WERI-Rb-1 (cell line): ENCODE measurements at places on chromosomes 11 and 22.

- DNase-seq, result no peak
Observed at GRCh38 chr11:59261150-59261549, 48.4 kb upstream of the MPEG1 start.

DNA sequence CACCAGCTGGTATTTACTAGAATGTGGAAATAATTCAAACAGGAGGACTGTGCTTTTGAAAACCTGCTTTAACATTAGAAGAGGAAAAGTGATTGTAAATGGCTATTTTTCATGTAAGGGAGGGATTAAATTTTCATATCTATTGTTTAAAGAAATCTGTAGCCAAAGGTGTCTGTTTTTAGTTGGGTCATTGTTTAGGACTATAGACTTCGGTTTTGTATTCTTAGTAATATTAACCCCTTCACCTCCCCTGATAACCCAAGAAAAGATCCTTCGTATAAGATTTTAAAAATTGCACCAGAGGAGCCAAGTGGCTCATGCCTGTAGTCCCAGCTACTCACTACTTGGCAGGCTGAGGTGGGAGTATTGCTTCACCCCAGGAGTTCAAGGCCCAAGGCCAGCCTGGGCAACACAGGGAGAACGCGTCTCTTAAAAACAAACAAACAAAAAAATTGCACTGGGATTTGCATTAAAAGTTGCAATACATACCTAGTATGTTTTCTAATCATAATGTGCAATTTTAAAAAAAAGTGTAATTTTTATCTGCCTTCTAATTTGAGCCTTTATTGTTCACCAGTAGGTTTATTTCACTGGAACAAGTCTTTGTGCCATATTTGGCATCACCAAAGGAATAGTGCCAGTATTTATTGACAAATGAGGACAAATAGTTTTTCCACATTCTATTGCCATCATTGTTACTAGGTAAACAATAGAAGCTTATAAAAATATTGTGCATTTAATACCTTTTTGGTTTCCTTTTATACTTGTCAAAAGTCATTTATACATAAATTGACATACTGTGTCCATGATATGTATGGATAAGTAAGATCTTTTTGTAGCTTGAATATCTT lies 34.3 kb downstream of the MTMR3 start:
- DNase-seq, result no peak

DNA sequence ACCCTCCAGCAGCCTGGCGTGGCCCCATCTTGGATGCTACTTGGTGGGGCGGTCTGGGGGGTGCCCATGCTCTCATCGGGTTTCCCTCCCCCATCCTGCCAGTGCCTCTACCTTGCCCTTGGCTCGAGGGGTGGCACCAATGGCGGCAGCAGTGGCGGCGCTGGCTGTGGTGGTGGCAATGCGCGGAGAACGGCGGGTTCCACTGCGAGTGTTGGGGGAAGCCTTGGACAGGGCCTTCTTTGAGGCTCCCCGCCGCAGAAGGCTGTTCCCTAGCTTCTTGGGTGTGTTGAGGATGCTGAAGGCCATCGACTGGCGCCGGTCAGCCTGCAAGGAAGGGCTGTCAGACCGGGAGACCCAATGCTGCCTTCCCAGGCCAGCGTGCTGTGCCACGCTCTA lies 5.1 kb downstream of the IL18BP start:
- no peak for DNase-seq

- DNase-seq, result no peak
Observed at GRCh38 chr11:63564056-63564774, 1.0 kb upstream of the PLAAT2 start.

- no peak for DNase-seq
Observed at GRCh38 chr11:64856382-64857227, 12.2 kb upstream of the CDC42BPG start.

- no peak for DNase-seq
Observed at GRCh38 chr11:76610871-76611475, 59.6 kb downstream of the LRRC32 start.

DNA sequence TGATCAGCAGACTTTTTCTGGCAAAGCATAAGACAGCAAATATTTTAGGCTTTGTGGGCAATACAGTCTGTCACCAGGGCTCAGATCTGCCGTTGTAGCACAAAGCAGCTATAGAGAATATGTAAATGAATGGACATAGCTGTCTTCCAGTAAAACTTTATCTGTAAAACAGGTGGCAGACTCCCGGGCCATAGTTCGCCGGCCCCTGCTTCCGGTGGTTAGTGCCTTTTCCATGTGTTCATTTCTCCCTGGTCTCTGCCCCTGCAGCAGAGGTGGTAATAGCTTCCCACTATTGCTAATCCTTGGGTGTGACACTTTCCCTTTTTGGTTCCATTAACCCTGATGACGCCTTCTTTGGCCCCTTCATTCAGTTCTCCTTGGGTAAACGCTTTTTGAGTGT lies 93.7 kb upstream of the LDLRAD3 start:
- DNase-seq, result no peak

GRCh38 chr11:109043315-109043714 lies 378.4 kb downstream of the DDX10 start:
- no peak for DNase-seq

DNA sequence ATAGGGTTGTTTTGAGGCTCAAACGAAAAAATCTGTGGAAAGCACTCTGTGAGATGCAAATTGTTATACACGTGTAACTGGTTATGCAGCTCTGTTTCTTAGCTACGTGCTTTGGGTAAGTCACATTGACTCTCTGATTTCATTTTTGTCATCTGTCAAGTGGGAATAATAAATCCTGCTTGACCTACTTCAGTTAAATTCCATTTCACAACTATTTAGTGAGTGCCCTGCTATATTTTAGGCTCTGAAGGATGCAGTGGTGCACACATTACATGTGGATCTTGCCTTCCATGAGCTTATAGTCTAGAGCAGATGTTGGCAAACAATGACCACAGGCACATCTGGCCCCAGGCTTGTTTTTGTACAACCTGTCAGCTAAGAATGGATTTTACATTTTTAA lies 133.6 kb upstream of the PLET1 start:
- DNase-seq, result no peak

GRCh38 chr11:130171534-130171933 lies 12.0 kb downstream of the ST14 start:
- no peak for DNase-seq

- DNase-seq, result no peak
Observed at GRCh38 chr22:35102663-35103062, 36.7 kb downstream of the ISX start.

DNA sequence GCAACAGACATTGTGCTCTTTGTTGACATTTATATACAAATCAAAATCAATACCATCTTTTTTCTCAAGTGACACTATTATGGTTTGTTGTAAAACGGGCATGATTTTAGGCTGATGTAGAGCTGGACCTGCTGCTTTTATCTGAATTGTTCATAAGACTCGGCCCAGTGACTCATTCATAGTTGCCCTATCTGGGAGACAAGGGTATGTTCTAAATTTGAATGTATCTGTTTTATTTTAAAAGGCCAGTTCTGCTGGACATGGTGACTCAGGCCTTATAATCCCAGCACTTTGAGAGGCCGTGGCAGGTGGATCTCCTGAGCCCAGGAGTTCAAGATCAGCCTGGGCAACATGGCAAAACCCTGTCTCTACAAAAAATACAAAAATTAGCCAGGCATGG lies 39.3 kb downstream of the CEP295 start:
- DNase-seq, result no peak

DNA sequence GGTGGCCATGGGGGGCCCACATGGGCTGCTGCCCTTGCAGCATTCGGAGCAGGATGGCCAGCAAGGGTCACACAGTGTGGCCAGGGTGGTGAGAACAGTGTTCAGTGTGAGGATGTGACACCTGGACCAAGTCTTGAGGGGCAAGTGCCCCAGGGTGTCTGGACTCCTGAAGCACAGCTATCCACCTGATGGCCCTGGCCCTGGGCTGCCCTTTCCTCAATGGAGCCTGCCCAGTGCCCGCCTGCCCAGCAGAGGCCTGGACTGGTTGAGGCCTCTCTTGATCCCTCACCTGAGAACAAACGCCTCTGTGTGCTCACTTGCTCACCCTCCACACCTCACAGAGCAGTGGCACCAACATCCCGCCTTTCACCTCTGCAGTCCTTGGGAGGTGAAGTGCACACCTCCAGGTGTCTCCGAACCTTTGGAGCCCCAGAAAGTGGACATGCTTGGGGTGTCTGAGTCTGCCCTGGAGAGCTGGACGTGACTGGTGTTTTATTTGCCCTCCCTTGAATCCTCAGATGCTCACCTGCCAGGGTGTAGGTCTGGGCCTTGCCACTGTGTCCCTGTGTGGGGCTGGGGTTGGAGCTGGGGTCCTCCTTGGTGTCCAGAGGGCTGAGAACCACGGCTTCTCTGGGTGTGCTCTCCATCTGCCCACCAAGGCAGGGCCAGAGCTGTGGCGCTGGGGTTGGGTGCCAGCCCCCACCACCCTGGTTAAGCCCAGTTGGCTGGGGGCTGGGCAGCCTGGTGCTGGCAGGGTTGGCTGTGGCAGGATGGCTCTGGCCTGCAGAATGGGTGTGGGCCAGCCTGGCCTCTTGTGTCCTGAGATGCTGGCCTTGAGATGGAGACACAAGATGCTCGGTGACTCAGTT lies 3.8 kb upstream of the MUC2 start:
- DNase-seq, result no peak

GRCh38 chr11:60946601-60947264 lies 5.2 kb downstream of the SLC15A3 start:
- DNase-seq, result no peak

- DNase-seq, result no peak
Observed at GRCh38 chr11:64998141-64998540, 1.4 kb upstream of the BATF2 start.

DNA sequence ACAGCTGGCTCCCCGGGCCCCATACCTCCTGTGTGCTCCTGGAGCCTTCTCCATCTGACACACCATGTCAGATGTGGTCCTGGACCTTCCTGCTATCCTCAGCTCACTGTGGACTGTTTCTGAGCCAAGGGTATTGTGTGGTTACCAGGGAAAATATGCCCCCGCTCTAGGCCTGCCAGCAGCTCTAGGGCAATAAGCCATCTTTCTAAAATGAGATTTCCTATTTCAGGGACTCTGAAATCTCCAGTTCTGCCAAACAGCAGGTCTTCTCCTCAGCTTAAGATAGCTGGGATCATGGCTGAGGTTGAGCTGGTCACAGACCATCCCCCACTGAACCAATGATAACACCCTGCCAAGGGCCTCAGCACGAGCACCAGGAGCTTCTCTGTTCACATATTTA lies 227.6 kb downstream of the ST3GAL4 start:
- no peak for DNase-seq

GRCh38 chr11:9936754-9937153 lies 272.9 kb downstream of the SWAP70 start:
- DNase-seq, result no peak

DNA sequence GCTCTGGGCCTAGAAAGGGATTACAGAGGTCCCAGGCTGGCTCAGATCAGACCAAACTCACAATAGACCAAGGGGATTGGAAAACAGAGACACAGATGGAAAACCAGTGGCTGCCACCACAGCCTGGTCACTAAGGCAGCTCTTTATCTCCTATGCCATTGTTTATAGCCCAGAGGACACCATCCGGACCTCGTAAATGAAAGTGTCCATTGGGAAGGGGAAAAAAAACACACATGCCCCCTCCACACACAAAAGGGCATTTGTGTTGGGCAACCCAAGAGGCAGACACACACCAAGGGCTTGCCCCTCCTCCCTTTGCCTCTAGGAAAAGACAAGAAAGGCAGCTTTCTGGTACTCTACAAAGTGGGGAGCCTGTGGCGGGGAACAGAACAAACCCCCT lies 85.9 kb downstream of the GAB2 start:
- DNase-seq, result no peak

DNA sequence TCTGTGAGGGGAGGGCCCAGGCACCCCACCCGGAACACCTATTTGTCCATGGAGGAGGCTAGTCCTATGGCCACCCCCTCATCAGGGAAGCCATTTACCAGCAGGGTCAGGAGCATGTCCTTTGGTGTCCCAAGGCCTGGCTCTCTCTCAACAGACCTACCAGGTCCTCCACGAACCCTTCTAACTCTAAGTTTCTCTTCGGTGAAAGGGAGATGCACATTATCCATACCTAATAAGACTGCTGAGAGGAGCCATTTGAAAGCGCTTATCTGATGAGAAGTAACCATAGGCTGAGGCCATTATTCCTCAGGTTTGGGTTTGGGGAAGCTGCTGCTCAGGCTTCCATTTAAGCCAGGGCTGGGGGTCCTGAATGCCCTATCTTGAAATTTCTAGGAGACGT lies 9.2 kb upstream of the TOP3B start:
- DNase-seq, result no peak

DNA sequence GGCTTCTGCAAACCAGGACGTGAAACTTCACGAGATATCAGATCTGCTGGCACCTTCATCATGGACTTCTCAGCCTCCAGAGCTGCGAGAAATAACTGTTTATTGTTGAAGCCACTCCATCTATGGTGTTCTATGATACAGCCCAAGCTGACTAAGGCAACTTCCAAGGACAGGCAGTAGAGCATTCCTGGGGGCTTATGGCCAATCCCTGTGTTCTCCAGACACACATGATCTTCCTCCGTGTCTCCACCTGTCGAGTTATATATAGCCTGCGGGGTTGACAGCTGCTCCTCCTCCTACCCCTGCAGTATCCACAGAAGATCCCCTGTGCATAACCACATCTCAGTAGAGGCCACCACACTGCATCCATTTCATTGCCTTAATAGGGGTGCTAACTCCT lies 11.0 kb downstream of the TP53AIP1 start:
- DNase-seq, result peak; percentile 32

DNA sequence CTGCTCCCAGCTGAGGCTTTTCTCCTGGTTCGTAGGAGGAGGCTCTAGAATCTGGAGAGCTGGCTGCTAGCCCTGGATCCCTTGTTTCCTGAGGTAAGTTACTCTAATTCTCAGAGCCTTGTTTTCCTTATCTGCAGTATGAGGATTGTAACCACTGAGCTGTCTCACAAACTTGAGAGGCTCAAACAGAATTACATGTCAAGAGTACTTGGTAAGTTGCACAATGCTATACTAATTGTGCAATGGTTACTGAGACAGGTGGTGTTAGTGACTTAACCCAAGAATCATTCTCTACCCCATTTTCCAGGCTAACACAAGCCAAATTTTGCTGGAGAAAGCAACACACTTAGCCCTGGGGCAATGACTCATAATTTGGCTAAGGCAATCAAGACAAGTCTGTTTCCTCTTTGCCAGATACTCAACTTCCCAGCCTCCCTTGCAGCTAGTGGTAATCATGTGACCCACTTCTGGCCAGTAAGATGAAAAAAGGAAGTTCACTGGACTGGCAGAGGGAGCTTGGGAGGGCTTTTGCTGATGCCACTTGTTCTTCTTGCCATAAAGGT lies 348.0 kb downstream of the TENM4 start:
- DNase-seq, result no peak

DNA sequence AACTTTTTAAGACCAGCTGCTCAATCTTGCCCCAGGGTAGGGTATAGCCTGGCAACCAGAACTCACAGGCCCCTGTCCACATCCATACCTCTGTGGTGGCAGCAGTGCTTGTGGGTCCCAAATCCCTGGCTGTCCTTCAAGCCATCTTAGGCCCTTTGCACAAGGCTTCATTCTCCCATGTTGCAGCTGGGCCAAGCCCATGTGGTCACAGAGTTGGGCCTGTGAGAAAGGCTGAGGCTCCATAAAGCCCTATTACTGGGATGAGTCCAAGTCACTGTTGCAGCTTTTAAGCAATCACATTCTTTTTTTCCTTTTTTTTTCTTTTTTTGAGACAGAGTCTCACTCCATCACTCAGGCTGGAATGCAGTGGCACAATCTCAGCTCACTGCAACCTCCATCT lies 47.9 kb upstream of the SLC25A1 start:
- no peak for DNase-seq
